ENCODE measurements at places on chromosomes 5 and 9.

- DNase-seq = no peak
Measured at GRCh38 chr5:147821766-147822165, 9.7 kb downstream of the SPINK1 start.

GRCh38 chr5:149403923-149404745 lies 25.0 kb upstream of the IL17B start:
- no peak for DNase-seq

- DNase-seq = peak; percentile 12
Measured at GRCh38 chr5:111063709-111064322, 7.7 kb upstream of the TSLP start.

DNA sequence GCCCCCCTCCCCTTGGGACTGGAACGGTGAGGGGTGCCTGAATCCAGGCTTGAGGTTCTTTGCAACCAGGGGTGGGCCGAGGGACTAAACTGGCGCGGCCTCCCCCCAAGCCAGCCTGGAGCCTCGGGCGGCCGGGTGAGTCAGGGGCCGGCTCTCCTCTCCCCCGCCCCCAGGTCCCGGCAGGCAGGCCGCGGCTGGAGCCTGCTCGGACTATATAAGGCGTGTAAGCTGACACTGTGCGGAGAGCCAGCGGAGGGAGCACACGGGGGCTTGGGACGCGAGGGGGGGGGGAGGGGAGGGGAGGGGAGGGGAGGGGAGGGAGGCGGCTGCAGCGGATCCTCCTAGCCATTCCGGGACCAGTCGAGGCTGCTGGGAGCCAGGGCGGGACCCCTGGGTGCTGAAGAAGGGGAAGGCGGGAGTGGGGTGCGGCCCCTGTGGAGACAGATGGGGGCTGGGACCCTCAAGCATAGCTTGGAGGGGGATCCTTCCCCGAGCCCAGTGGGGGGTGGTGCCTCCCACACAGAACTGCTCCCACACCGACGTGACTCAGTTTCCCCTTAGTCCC lies 595 bp downstream of the PDLIM7 start:
- DNase-seq = peak; percentile 71

DNA sequence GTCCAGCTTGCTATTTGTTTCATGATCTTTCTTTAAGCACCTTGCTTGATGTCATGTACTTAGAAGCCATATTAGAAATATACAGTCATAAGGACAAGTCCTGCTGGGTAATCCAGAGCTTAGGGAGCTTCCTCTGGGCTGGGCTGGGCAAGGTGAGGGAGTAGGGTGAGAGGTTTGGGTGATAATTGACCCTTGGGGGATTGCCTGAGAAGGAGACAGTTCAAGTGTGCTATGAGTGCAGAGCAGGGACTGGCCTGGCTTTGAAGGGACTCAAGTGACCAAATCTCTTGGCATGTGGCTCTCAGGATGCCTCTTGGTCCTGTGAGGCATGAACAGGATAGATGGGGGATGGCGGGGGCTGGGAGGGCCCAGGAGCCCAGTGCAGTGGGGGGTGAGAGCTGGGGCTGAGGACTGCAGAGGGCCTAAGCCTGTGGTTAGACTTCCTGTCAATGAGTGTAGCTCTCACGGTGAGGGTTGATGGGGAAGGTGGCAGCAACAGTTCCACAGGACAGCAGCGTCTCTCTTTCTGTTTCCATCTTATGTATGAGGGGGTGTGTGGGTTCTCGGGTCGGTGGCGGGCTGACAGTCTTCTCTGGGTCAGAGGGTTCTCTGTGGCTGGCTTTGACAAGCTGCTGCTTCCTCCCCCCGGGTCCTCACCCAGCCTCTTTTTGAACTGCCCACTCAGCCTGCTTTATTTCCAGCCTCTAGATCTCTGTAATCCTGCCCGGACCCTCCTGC lies 53.5 kb downstream of the RGS3 start:
- peak; percentile 34 for DNase-seq

- DNase-seq = no peak
Measured at GRCh38 chr9:35001285-35001677, 11.7 kb downstream of the DNAJB5 start.

- no peak for DNase-seq
Measured at GRCh38 chr9:127974769-127975261, 6.0 kb downstream of the EEIG1 start.

DNA sequence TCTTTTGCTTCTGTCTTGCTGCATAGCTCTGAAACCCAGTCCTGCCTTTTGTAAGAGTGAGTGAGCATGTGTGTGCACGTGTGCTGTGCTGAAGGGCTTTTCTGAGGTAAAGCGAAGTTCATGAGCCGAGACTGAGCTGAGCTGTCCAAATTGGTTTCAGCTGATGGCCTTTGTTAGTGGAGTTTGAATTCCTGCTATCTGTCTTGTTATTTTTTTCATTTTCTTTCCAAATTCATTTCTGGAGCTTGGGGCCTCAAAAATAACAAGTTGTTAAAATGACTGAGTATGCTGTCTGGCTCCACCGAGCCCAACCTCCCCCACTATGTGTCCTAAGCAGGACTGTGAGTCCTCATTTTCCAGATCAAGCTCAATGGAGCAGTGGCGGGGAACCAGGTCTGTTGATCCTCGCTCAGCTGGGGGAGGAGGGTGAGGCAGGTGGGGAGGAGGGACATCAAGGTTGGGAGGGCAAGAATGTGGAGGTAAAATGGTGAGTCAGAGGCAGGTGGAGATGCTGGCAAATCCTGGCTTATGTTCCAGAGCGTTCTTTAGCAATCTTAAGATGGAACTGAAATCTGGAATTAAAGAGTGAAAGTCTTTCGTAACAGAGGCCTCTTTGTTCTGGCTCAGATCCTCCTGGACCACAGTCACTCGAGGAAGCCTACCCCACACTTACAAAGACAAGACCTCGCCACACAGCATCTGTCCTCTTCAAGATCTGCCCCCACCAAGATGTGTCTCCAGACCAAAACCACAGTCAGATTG lies 63.9 kb downstream of the SREK1 start:
- no peak for DNase-seq

DNA sequence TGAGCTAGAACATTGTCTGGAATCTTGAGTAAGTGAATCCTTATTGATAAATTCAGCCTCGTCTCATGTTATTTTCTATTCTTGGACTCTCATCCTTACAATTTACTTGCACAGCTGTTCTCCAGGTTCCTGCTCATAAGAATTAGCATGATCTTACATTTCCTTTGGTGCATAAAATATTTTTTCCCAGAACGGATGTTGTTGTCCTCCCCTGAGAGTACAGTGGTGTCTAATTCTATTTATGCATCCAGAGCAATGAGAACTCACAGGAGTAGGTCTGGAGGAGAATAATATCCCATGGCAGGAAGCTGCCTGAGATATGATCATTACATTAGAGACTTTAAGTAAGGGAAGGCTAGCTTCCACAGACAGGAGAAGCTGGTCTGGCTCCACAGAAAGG lies 178.4 kb upstream of the MAST4 start:
- DNase-seq = no peak

DNA sequence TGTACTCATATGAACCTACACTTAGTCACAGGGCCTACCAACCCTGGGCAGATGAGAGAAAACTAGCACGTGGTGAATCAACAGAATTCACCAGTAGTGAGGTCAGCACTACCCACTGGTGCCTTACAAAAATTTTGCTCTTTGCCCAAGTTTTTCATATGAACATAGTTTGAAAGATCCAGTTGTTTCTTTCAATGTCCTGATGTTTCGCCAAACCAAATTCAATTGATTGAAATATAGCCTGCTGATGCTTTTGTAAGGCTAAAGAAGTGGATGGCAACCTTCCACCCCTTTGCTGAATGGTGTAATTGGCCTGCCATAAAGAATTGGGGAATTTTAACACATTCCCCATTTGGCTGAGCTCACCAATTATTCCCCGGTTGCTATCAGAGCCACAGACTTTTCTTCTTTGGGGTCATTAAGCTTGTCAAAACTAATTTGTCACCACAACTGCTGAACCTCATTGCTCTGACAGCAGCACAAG lies 339.2 kb downstream of the GLIS3 start:
- no peak for DNase-seq

GRCh38 chr9:126809068-126809467 lies 4.2 kb downstream of the ZBTB43 start:
- no peak for DNase-seq
